T-helper 17 cell (primary cell): ENCODE measurements at places on chromosomes 1 and 21. TPM values are rescaled to one million over a fixed set of nuclear protein-coding genes. Genes with fewer than 3 reads are reported as not detected.

DNA sequence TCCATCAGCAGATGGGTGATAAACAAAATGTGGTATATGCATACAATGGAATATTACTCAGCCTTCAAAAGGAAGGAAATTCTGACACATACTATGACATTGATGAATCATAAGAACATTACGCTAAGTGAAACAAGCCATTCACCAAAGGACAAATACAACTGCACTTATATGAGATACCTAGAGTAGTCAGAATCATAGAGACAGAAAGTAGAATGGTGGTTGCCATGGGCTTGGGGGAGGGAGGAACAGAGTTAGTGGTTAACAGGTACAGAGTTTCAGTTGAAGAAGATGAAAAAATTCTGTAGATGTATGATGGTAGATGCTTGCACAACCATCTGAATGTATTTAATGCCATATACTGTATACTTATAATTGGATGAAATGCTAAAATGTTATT lies 39.1 kb upstream of the KCNK2 start:
- H3K27me3 ChIP-seq, result no peaks in the 10 kb centered on the region
- DNase-seq, result no peak
- H3K27ac ChIP-seq, result no peak overlapping the region
- no peaks in the 10 kb centered on the region for H3K36me3 ChIP-seq

DNA sequence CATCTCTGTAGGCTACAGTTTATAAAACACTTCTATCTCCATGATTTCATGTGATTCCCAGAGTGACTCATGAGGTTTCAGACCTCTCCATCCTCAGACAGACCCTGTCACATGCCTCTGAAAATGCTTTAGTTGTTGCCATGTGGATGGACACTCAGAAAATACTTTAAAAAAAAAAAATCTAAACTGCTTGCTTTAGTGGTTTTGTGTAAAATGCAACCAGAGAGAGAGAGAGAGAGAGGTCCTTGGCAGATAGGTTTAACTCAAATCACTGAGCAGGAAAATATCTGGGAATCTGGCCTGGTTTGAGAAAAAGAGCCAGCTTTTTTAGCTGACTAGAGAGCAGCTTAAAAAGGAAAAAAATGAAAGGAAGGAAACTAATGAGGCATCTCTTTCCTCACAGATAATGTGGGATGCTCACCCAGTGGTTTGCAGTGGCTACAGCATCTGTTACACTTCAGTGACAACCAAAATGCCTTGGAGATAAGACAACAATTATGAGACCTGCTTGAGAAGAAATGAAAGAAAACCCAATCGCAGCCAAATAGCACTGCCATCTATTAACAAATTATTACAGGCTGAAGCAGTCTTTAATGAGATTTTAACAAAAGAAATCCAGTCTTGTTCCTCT lies 54.6 kb upstream of the SYT14 start:
- H3K27me3 ChIP-seq, result peaks cover 95% of the 10 kb centered on the region
- H3K27ac ChIP-seq, result no peak overlapping the region
- H3K4me1 ChIP-seq, result no peaks in the 10 kb centered on the region
- no peak for DNase-seq
- H3K36me3 ChIP-seq, result no peaks in the 10 kb centered on the region

DNA sequence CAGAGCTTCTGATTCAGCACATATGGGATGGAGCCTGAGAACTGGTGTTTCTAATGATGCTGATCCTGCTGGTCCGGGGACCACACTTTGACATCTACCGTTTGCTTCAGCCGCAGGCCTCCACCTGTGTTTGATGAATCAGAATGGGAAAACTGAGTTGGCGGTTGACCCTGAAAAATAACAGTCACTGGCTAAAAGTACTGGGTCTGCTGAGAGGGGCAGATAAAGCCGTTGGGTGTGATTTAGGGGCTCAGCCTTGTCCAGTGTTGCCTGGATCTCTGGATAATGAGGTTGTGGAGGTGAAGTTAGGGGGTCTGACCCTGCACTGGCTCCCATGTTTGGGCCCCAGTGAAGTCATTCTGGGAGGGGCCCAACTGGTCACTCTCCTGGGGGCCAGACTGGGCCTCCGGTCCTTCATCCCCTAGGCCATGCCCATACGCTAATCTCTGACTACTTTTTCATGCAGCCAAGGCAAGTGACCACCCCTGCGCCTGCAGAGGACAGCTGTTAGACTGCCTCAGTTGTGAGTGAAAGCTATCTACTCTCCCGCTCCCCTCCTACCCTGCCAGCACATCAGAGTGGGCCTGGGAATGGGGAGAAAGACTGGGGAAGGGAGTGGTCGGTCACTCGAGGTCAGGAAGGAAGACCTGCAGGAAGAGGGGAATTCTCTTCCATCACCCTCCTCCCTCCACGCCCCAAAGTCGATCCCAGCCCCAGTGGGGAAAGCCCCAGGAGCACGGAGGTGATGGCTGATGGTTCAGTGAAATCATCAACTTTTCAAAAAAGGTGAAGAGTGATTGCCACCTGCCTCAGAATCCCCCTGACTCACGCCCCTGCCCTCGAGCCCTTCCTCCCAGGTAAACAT lies 27.7 kb downstream of the VASH2 start:
- H3K36me3 ChIP-seq, result peaks cover 8% of the 10 kb centered on the region
- H3K4me3 ChIP-seq, result no peak overlapping the region
- H3K27ac ChIP-seq, result peak overlapping the region; percentile 60
- H3K27me3 ChIP-seq, result peaks cover 54% of the 10 kb centered on the region
- DNase-seq, result no peak

- no peaks in the 10 kb centered on the region for H3K36me3 ChIP-seq
- H3K27me3 ChIP-seq, result peaks cover 40% of the 10 kb centered on the region
- H3K4me1 ChIP-seq, result peaks cover 3% of the 10 kb centered on the region
- peak overlapping the region; percentile 33 for H3K4me3 ChIP-seq
- H3K27ac ChIP-seq, result no peak overlapping the region
These were observed 106.8 kb downstream of the CRYAA start for GRCh38 chr21:43275421-43276211.

The GJB3 gene
- total RNA-seq, result not detected

The KRTAP7-1 gene
- not detected for total RNA-seq

The KDM1A gene
- total RNA-seq, result 34.4 TPM

DNA sequence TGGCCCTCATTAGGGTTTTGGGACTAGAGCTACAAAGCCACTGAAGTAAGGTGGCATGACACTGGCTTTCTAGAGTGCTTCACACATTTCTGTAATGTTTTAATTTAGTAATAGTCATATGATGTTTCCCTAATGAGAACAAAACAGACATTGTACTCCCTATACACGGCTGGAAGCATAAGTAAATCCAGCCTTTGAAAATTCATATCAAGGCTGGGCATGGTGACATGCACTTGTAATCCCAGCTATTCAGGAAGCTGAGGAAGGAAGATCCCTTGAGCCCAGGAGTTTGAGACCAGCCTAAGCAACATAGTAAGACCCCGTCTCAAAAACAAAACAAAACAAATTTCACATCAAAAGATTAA lies 7.4 kb downstream of the USP48 start:
- no peak overlapping the region for H3K4me3 ChIP-seq
- H3K36me3 ChIP-seq, result no peaks in the 10 kb centered on the region
- H3K27ac ChIP-seq, result peak overlapping the region; percentile 54
- no peaks in the 10 kb centered on the region for H3K27me3 ChIP-seq
- DNase-seq, result no peak
- H3K4me1 ChIP-seq, result peaks cover 33% of the 10 kb centered on the region

The MRPL24 gene
- 25.1 TPM for total RNA-seq

DNA sequence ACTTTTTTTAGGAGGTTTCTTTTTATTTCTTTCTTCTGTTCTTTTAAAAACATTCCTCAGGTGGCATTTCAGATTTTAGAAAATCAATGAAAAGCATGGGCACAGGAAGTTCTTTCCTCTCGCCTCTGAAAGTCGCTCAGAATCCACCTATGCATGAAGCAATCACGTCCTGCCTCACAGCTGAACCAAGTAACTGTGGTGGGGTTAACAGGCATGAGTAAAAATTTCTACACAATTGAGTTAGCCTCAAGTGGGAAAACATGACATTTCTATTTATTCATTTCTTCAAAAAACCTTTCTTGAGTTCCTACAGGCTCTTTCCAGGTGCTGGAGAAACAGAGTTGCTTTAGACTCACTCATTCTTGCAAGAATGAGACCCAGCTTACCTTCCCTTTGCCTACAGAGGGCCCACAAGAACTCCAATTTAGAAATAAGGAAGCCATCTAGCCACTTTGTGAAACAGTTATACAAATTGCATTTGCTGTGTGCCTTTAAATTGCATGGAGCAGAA lies 508.9 kb upstream of the PKN2 start:
- H3K27me3 ChIP-seq, result peaks cover 65% of the 10 kb centered on the region
- no peak for DNase-seq
- H3K4me1 ChIP-seq, result no peaks in the 10 kb centered on the region

DNA sequence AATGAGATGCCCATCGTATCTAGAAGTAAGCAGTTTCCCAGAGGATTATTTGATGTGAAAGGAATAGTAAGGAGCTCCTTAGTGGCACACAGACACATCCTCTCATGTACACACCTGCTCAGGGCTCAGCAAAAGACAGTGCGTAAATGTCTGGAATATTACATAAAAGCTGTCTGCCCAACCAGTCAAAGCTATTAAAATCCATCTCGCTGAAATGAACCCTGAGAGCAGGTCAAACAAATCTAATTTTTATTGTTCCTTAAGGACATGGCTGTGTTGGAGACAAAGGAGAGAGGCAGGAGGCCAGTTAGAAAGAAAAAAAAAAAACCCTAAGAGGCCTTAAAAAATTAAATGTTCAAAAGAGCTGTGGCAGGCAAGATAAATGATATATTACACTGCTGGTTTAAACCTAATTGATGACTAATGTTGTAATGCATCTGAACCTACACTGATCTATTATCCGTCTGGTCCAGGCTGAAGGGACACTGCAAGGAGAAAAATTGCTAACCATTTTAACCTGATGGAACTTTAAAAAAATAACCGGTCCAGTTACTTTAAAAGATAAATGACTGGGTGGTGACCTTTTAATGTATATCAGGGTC lies 58.5 kb upstream of the FGGY start:
- no peak overlapping the region for H3K4me3 ChIP-seq
- H3K27ac ChIP-seq, result no peak overlapping the region
- peaks cover 22% of the 10 kb centered on the region for H3K27me3 ChIP-seq
- H3K36me3 ChIP-seq, result no peaks in the 10 kb centered on the region

- DNase-seq, result no peak
- H3K4me3 ChIP-seq, result no peak overlapping the region
- peaks cover 2% of the 10 kb centered on the region for H3K36me3 ChIP-seq
- H3K27ac ChIP-seq, result no peak overlapping the region
These were observed 2.7 kb downstream of the ETV3L start for GRCh38 chr1:157096881-157097280.

GRCh38 chr1:204322339-204322868 lies 37.3 kb downstream of the PLEKHA6 start:
- DNase-seq, result no peak

DNA sequence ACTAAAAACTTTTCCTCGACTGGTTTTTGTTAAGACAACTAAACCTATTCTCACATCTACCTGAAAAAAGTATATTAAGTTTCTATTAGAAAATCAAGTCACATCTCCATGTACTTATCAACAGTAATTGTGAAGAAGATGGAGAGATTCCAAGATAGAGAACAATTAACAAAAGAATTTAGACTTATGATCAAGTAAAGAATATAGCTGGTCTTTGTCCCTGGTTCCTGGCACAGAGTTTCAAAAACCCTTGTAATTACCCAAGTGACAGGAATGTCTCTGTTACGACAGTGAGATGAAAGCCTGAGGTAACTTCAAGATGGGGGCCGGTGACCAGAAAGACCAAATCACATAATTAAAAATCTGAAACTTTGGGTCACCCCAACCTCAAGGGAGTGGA lies 91.6 kb downstream of the ASH1L start:
- peaks cover 6% of the 10 kb centered on the region for H3K36me3 ChIP-seq
- no peaks in the 10 kb centered on the region for H3K27me3 ChIP-seq
- H3K4me1 ChIP-seq, result peaks cover 32% of the 10 kb centered on the region

The CACNA1S gene
- not detected for total RNA-seq

- no peaks in the 10 kb centered on the region for H3K4me1 ChIP-seq
- no peak overlapping the region for H3K27ac ChIP-seq
- H3K27me3 ChIP-seq, result no peaks in the 10 kb centered on the region
- no peaks in the 10 kb centered on the region for H3K36me3 ChIP-seq
- H3K4me3 ChIP-seq, result no peak overlapping the region
These were observed 83.5 kb upstream of the ADGRL2 start for GRCh38 chr1:81717230-81717629.

DNA sequence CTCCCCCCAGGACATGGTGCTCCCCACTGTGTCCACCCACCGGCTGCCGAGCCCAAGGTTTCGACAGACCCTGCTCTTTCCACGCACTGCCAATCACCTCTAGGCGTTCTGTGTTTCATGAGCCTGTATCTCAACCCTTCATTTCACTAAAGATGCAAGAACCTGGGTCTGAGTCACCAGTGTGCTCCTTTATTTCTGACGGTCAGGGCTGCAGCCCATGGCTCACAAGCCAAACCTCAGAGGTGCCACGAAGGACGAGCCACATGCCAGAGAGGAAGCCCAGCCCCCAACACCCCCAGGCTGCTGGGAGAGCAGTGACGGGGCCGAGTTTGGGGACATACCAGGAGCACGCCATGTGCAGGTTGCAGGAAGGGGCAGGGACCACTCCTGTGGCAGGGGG lies 79.2 kb upstream of the ARHGEF16 start:
- H3K4me1 ChIP-seq, result peaks cover 6% of the 10 kb centered on the region
- no peaks in the 10 kb centered on the region for H3K36me3 ChIP-seq
- H3K27ac ChIP-seq, result no peak overlapping the region

DNA sequence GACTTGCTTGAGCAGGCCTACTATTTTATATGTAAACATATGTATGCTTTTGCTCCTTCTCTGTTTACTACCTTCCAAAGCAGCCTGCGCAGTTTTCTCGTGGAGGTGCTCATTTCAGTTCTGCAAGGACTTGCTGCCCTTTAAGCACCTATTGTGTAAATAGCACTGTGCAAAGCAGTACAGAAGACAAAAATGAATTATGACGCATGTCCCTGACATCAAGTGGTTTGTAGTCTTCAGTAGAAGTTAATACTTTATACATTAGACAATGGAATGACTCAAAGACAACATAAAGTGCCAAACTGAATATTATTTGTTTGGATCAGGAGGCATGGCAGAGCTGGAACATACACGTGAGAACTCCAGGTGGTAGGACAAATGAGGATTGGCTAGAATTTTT lies 611.7 kb downstream of the LMO4 start:
- H3K27me3 ChIP-seq, result peaks cover 5% of the 10 kb centered on the region
- no peaks in the 10 kb centered on the region for H3K4me1 ChIP-seq
- DNase-seq, result no peak
- H3K4me3 ChIP-seq, result no peak overlapping the region
- no peaks in the 10 kb centered on the region for H3K36me3 ChIP-seq
- no peak overlapping the region for H3K27ac ChIP-seq

The KCND3 gene
- 2.2 TPM for total RNA-seq

- H3K27ac ChIP-seq, result no peak overlapping the region
- no peaks in the 10 kb centered on the region for H3K4me1 ChIP-seq
- peaks cover 8% of the 10 kb centered on the region for H3K36me3 ChIP-seq
These were observed 81.4 kb downstream of the NENF start for GRCh38 chr1:212514056-212514614.

The C4BPA gene
- total RNA-seq, result 0.12 TPM

The ASTN1 gene
- total RNA-seq, result not detected

- DNase-seq, result no peak
- H3K27ac ChIP-seq, result no peak overlapping the region
- no peaks in the 10 kb centered on the region for H3K27me3 ChIP-seq
- peaks cover 2% of the 10 kb centered on the region for H3K36me3 ChIP-seq
- no peaks in the 10 kb centered on the region for H3K4me1 ChIP-seq
These were observed 198.9 kb downstream of the TTLL7 start for GRCh38 chr1:83800066-83800465.
